ENCODE measurements at places on chromosomes 1 and 21. TPM values are rescaled to one million over a fixed set of nuclear protein-coding genes. Genes with fewer than 3 reads are reported as not detected.

The VANGL1 gene
- total RNA-seq, result 7.0 TPM

The TSPEAR gene
- not detected for total RNA-seq

DNA sequence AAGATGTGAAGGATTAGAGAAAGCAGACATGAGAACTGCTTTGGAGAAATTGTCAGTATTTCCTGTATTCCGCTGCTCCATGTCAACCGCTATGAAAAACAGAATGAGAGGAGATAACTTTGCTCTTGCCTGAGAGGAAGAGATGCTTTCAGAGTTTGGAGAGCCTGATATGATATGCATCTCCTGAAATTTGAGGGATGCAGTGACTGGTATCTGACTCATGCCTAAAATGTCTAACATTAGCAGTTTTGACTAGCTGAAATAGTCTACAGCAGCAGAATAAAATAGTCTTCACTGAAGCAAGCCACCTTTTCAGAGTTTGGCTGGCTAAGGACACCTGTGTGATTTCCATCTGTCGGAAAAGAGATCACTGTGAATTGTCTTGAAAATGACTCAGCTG is 165.8 kb upstream of the LRRC7 start:
- DNase-seq, result no peak

DNA sequence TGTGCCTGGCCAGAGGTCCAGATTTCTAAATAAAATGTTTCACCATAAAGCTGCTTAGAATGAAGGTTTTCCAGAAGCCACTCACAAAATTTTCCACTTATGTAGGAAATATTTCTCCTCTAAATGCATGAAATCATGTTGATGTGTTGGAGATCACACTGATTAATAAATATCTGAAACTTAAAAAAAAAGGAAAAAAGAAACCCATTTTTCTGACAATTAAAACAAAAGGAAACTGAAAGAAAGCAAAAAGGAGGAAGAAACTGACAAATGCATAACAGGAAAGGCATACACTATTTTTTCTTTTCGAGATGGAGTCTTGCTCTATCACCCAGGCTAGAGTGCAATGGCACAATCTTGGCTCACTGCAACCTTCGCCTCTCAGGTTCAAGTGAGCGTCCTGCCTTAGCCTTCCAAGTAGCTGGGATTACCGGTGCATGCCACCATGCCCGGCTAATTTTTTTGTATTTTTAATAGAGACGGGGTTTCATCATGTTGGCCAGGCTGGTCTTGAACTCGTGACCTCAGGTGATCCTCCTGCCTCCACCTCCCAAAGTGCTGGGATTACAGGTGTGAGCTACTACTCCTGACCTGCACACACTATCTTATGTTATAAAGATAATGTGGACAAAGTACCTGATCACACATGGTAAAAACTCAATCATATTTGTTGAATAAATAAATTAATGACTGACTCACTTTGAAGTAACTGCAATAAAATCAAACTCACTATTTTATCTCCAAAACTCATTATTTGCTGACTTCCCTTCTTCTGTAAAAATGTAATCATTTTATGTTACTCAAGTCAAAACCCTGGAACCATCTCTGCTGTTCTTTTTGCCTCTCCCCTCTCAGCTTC is 149.8 kb upstream of the NR5A2 start:
- DNase-seq, result no peak

- peak; percentile 91 for DNase-seq
These were observed 8.0 kb upstream of the B4GALT3 start for GRCh38 chr1:161185282-161185682.

DNA sequence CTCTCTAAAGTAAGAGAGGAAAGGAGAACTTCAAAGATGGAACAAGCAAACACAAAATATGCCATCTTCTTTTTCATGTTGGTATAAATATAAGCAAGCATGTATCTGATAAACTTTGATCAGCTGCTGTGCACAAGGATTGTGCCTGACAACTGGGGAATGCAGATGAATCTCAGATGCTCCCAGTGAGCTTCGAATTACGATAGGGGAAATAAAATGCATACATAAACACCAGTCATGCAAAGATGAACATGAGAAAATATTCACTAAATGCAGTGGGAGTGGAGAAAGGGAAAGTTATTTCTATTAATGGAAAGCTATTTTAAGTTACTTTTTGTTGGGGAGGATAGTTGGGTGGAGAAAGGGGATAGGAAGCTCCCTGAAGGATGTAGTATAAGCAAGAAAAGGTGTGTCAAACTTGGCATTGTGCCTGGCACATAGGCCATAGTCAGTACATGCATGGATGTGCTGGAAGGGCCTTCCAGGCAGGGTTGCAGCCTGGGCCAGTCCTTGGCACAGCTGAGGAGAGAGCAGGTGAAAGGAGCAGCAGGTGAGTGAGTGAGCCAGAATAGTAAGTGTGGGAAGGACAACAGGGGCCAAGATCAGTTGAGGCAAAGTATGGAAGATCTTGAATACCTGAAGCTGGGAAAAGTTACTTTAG is 57.8 kb upstream of the PGD start:
- no peak for DNase-seq

The SEC16B gene
- total RNA-seq, result 2.4 TPM

The RXRG gene
- total RNA-seq, result 4.1 TPM

The LRRC39 gene
- total RNA-seq, result 226 TPM

GRCh38 chr1:202084791-202085681 is 37.7 kb upstream of the GPR37L1 start:
- no peak for DNase-seq

The HMGN1 gene
- 73.6 TPM for total RNA-seq

The ZNF593OS gene
- total RNA-seq, result not detected

The VHLL gene
- total RNA-seq, result not detected

The CD84 gene
- total RNA-seq, result 1.9 TPM

DNA sequence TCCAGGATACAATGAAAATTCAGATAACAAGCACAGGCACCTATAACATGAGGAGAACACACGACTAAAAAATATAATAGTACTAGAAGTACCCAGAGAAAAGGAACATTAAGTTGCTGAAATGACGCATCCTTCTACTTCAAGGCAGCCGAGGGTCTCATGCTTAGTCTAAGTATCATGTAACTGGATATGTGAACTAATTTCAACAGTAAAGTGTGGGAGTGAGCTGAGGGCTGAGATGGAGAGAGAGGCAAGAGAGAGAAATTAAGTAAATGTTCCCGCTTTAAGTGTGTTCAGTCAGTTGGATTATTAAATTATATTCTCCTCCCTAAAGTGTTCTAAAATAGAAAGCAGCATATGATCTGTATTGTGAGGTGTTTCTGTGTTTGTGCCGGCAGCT is 152.2 kb upstream of the KRTAP19-8 start:
- no peak for DNase-seq

The RGS1 gene
- total RNA-seq, result 0.52 TPM

The AIRE gene
- not detected for total RNA-seq

The BRINP3 gene
- total RNA-seq, result not detected

The BRDT gene
- not detected for total RNA-seq

- no peak for DNase-seq
These were observed 1098.1 kb downstream of the NCAM2 start for GRCh38 chr21:22096314-22096713.

GRCh38 chr1:8152731-8153702 is 126.9 kb upstream of the ERRFI1 start:
- DNase-seq, result no peak

The SYPL2 gene
- 28.7 TPM for total RNA-seq

GRCh38 chr21:21715266-21715969 is 717.2 kb downstream of the NCAM2 start:
- DNase-seq, result no peak

GRCh38 chr1:12619792-12620487 is 1.9 kb upstream of the DHRS3 start:
- peak; percentile 90 for DNase-seq

DNA sequence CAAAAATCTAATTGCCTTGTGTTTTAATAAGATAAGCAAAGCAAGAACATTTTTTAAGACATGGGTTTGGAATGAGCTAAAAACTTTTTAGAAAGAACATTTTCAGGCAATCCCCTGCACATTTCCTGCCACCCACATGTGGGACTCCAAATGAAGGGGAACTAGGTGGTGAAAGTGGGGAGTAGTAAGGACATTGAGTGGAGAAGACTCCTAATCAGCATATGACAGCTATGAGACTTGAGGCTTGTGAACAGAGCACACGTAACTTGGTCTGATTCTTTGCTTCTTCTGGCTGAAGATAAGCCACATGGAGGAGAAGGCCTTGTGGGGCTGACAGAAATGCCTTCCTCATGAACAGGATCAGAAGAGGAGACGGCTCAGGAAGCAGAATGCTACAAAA is 50.3 kb downstream of the FCER1A start:
- DNase-seq, result no peak

DNA sequence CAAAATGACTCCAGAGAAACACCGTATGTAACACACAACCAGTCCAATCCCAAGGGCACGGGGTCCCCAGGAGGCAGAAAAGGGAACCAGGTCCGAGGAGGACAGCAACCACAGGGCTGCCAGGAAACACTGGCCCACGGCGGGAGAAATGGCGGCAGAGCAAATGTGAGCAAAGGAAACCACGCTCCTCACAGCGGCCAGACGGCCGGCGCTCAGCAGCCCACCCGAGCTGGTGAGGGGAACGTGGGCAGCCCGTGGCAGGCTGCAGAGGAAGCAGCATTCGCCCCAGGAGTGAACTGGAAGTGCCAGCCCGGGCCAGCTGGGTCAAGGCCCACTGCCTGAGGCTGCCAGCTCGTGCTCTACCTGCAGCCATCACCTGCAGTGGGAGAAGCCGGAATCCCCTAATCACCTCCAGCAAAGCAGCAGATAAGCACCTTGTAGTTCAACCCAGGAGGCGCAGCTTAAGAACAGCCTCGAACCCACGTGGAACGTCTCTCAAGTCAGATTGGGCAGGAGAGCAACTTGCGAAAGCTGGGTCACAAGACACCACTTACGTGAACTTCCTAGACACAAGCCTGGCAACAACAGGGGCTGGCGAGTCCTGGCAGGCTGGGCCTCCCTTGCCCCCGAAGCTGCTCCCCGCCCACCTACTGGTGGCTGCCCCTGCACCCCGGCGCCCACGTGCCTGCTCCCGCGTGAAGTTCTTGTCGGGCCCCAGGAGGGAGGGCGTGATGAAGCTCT is 6.7 kb downstream of the SLC19A1 start:
- no peak for DNase-seq

The GRHL3 gene
- not detected for total RNA-seq

DNA sequence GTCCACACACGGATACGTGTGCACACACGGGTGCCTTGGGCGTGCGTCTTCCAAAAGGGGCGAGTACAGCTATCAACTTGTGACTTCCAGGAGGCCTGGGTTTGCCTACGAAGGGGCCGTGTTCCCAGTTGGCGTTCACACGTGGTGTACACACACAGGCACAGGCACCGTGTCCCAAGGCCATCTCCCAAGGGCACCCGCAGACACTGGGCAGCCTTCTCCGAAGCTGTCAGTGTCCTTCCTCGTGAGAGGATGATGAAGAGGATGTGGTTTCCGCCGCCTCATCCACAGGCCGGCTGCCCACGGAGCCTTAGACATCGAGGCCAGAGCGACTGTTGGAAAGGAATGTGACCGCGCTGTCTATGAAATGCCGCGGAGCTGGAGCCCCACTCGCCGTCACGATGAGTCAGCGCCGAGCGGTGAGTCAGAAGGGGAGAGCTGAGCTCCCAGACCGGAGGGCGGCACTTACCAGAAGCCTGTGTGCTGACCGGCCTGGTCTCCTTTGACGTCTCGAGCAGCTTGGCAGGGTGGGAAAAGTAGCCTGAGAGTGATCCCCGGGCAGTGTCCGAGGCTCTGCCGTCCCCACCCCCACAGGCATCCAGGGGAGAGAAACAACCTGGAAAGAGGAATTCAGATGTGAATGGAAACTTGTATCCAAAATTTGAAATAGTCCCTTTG is 141.4 kb upstream of the ARHGEF16 start:
- peak; percentile 87 for DNase-seq

The ECM1 gene
- 11.7 TPM for total RNA-seq

DNA sequence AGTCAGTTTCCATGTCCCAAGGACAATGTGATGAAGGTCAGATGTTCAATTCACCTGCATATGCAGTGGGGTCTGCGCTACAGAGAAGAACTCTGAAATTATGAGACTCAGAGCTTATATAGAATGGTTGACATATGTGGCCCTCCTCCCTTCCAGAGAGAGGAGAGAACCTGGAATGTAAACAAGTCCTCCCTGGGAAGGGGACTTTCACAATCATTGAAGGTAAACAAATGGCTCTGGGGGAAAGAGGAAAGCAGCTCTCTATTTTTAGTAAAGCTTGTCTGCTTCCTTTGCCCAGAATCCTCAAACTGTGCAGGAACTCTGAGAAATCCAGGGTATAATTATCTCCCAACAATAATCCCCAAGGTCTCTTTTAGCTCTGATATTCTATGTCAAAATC is 9.8 kb downstream of the OVGP1 start:
- no peak for DNase-seq

The SPATA46 gene
- not detected for total RNA-seq

DNA sequence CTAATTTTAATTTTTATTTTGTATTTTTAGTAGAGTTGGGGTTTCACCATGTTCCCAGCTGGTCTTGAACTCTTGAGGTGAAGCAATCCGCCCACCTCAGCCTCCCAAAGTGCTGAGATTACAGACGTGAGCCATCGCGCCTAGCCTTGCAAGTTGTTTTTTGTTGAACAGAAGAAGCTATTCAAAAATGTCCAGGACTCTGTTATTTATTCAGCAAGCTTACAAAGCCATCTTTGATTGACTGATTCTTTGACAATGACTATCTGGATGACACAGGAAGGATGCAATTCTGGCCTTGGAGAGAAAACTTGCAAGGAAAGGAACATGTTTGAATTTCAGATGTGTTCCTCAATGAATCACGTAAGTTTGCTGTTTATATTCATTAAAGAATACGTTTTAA is 63.5 kb downstream of the MAP3K7CL start:
- no peak for DNase-seq

Data from heart right ventricle (tissue), 16 donors.